ENCODE measurements at places on chromosomes 7 and 10.

DNA sequence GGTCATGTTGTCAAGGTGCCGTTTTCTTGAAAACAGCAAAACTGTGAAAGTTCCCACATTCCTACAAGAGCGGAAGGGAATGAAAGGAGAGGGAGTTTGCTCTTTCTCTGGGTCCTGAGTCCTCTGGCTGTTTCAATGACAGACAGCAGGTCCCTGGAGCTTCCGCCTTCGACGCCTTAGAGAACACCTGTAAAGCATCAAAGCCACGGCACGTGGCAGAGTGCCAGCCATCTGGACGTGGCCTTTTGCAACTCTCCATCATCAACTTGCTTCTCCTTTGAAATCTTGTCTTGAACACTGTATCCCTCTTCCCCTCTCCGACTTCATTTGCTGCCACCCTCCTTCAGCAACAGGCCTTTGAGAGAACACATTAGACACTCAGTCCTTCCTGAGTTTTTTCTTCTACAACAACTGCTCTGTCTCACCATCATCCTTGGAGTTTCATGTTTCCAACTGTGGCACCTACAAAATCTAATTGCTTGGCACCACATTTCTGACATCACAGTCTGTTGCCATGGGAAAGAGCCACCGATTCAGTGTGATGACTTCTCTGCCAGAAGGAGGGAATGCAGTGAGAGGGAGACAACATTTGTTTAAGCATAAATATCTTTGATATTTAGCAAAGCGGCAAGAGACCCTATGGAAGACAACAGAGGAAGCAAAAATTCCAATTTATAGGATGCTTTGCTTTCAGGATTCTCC lies 204.9 kb upstream of the PTER start:
- no peak for DNase-seq

DNA sequence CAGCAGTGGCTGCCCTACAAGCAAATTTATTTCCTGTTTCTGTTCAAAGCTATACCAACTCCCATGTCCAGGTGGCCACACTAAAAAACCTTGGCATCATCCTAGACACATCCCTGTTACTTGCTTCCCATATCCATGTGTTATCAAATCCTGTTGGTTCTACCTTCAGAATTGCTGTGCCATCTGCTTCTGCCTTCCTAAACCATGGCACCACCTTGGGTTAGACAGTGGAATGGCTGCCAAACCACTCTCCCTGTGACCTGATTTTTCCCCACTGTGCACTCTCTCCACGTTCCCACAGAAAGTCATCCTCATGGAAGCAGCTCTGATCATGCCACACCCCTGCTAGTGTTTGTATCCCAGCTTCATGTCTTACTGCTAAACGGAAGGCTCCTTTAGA lies 697.6 kb upstream of the GALNT17 start:
- no peak for DNase-seq

GRCh38 chr10:1643161-1643907 lies 94.0 kb downstream of the ADARB2 start:
- DNase-seq = no peak

DNA sequence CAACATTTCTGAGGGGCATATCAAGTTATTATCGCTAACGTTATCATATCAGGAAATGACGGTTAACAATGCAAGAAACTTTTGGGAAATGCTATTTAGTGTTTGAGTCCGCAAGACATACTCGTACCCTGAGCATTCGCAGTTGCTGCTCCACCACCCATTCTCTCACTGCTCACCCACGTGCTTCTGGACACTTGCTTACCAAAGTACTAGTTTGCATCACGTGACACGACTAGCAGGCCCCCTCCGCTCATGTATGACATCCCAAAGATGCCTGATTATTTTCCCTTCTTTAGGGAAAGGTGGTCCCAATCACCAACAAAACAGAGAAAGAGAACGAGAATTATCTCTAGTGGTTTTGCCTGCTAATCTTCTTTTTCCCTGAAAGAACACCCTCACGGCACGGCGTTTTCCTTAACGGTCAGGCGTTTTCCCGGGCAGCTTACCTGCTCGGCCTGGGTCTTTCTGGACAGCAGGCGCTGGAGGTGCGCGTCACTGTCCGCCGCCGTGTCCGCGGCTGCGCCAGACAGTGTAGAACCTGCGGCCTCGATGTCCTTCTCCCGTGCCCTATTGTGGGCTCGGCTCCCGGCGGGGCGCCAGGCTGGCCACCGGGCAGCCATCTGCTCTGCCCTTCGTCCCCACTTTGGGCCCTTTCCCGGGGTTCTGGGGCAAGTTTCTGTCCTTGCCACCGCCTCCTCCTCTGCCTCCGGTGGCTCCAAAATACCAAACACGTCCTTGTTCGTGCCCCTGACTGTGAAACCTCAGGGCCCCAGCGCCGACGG lies at the start of gene SUPV3L1:
TSS of gene SUPV3L1 (plus strand) at position 492 of the 782 bp plus-strand sequence. CDS start at position 550, 58 bp downstream.
- peak; percentile 97 for DNase-seq

DNA sequence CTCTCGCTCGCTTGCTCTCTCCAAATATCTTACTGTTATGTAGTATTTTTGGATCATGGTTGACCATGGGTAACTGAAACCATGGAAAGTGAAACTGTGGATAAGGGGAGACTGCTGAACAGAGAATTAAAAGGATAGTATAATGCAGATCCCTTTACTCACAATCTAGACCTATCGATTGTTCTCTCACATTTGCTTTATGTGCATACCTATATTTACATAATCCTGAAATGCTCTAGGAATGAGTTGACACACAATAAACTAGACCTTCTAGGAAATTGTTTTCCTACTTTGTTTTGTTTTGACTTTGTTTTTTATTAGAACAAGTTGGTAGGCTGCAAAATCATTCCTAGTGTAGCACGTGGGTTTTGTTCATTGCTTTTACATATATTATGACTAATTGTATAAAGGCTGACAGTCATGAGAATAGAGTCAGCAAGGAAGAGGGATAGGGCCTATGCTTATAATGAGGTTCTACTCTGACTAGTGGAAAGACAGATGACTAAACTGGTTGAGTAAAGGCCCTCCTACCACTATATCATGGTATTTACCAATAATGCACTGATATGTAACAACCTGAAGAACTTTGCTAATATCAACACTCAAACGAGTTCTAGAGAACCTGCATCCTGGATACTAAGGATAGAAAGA lies 175.3 kb upstream of the TARP start:
- DNase-seq = peak; percentile 21
